ENCODE measurements at places on chromosomes 5 and 9.

- no peak for DNase-seq
These were observed 171.3 kb downstream of the NR3C1 start for GRCh38 chr5:143231973-143232812.

GRCh38 chr5:92588876-92589275 is 992.1 kb downstream of the NR2F1-AS1 start:
- DNase-seq = no peak

DNA sequence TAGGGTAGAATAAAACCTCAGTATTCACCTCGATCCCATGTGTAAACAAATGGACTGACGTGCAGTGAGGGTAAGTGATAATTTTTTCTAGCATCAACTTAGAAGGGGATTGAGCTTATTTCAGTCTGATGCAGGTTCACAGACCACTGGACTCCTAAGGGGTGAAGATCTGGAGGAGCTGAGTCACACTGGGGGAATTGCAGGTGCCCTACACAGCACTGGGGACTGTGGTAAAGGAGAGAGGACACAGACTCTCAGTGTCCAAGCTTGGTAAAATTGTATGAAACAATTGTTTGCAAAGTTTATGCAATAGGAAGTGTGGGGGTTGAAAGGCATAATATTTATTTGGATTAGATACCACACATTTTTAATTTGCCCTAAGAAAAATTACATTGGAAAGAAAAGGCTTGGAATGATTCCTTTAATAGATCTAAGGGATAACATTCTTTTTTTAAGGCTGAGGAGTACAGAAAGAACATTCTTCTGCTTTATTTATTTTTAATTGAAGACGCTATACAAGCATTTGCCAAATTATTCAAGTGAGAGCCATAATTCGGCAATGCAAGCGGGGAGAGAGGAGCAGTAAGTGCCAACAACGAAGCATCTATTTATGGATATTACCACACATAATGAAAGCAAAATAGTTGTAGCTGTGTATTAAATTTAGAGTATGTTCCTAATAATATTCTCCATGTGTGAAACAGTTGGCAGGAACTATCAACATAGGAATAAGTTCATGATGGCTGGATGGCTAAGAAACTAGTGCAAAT is 766.9 kb upstream of the ADAMTS16 start:
- no peak for DNase-seq

DNA sequence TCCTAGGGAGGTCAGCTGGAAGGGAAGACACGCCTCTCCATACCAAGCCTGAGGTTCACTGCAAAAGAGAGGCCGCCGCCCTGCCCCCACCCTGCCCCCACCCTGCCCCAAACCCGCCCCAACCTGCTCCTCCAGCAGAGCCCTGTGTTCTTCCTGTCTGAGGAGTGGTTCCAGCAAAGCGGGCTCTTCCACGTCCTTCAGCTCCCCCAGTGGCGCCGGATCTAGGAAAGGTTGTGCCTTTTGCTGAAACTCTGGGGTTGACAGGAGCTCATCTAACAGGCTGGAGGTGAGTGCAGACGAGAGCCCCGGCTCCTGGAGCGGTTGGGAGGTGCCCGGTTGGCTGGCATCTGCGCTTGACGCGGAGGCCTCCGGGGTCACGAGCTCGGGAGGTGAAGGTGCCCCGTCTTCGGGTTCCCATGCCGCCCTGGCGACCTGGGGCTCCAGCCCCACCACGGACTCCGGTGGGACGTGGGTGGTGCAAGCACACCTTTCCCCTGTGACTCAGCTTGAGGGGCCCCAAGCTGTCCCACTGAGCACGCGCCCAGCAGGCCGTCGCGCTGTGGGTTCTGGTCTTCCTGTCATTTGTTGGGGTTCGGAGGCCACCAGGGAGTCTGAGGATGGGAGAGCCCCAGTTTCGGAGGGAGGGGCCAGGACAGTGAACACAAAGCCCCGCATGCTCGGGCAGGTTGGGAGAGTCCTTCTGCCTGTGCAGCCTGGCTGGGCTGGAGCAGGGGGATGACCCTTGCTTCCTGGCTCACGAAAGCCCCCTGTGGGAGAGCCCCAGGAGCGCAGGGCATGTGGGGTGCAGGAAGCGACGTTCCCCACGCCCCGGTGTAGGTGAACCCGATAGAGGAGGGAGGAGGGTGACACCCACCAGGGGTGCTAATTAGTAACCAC is 1467.1 kb downstream of the FOXD4L5 start:
- no peak for DNase-seq

DNA sequence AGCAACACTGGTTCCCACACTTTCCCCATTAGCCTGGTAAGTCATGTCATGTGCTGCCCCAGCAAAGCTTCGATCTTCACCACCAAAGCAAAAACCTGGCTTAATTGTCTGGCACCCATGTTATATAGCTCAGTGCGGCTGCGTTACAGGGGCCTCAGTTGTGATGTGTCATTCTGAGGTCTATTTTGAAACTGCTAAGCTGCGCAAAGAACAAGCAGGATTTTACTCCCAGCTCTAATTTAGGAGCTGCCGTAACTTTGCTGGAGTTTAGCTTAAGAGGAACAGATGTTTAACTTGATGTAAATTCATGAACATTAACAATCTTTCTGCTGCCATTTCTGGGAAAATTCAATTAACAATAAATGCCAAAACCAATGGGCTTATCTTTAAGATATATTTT is 274.1 kb downstream of the HSPA4 start:
- DNase-seq = no peak

DNA sequence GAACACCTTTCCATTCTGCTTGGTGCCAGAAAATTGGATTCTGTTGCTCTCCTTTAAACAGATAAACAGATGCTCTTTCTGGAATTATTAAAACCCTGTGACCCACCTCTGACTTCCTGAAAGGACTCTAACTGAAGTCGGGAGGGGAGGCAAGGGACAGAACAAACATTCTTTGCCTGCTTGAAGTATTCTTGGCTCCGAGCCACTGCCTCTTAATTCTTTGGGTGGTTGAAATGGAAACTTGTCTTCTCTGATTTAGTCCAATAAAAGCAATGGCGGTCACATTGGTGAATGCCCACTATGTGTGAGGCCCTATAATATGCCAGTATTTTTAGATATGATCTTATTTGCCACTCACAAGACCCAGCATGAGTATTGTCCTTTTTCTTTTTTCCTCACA is 236.8 kb downstream of the SLIT3 start:
- peak; percentile 29 for DNase-seq

DNA sequence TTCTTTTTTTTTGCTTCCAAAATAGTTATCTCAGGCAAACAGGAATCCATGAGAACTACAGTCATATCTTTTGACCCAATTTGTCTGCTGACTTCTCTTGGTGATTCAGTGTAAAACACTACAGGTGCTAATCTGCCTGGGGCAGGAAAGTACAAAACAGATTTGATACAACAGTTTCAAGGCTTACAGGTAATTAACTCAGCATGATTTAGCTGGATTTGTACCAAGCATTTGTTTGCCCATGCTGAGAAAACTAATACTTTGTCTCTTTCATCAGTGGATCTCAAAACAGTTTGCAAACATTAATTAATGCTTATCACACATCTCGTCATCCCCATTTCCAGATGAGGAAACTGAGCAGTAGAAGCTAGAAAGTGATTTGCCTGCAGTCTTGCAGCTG is 312.5 kb upstream of the SEMA6A start:
- no peak for DNase-seq

GRCh38 chr5:141805874-141806595 is 72.2 kb downstream of the PCDH1 start:
- peak; percentile 32 for DNase-seq

- no peak for DNase-seq
These were observed 103.4 kb downstream of the MED10 start for GRCh38 chr5:6274846-6275543.

GRCh38 chr5:155886311-155887031 is 440.5 kb upstream of the SGCD start:
- no peak for DNase-seq

DNA sequence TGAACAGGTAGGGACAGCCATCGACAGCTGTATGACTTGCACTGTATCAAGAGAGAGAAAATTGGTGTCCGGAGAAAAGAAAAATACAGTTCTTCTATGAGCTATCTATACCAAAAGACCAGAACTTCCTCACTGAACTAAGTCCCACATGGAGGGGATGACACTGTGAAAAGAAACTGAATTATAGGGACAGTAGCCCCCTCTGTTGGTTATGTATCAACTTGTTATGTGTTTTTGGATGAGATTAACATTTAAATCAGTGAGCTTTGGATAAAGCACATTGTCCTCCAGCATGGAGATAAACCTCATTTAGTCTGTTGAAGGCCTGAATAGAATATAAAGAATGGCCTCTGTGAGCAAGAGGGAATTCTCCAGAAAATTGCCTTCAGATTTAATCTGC is 176.6 kb upstream of the SH3GL2 start:
- DNase-seq = peak; percentile 51

DNA sequence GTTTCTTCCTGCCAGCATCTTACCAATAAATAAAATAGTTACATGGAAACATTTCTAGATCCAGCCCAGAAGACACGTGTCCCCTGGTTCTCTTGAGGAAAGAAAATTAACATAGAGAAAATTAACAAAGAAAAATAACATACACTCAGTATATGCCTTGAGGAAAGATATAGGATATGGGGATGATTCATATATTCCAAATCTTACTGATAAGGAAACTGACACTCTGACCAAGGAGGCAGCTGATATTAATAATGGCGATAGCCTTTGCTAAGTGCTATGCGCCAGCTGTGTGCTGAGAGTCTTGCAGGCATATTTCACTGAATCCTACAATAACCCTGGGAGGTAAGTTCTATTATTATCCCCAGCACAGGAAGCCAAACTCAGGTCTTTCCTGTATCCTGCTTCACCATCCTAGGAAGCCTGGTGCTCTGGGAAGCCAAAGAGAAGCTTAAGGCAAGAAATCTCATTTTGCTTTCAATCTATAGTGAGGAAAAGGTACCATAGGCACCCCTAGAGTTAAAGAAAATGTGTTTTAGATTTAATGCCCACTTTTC is 302.7 kb upstream of the NREP start:
- DNase-seq = no peak

DNA sequence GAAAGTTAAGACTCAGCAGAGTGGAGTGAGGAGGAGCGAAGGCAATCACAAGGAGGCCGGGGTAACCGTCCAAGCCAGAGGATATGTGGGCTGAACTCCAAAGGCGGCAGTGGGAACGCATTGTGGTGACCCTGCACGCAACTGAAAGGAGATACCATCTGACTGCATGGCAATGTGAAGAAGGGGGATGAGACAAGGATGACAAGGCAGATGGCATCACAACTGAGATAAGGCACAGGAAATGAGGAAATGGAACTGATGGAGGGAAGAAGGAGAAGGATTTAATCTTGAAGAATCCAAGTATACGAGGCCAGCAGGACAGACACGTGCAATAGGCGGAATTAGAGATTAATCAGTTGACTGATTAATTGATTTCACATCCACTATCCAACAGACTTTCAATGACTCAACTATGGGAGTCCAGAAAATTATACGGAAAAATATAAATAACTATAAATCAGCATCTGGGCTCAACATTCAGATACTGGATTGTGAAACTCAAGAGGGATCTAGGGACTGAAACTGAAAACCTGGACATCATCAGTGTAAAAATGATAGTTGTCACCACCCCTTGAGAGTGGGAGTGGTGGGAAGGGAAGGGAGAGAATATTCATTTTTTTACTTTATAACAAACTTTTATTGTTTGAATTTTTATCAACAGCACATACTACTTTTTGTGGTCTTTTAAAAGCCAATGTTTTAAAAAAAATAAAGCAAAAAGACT is 86.1 kb downstream of the ARL15 start:
- DNase-seq = peak; percentile 22

GRCh38 chr9:35726931-35727330 is 5.1 kb downstream of the TLN1 start:
- peak; percentile 60 for DNase-seq

DNA sequence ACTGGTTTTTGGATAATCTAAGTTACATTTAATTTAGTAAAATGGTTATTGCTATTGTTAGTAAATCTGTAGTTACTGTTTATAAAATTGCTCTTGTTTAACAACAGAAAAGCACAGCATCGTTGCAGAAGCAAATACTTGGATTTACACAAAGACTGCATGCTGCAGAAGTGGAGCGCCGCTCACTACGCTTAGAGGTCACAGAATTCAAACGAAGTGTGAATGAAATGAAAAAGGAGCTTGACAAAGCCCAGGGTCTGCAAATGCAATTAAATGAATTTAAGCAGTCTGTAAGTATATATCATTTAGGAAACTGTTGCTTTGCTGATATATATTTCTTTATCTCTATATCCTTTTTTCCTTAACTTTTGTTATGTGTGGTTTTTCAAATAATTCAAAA is 226.0 kb downstream of the CCDC171 start:
- DNase-seq = no peak

GRCh38 chr9:134320868-134321471 is 5.3 kb upstream of the RXRA start:
- DNase-seq = no peak

DNA sequence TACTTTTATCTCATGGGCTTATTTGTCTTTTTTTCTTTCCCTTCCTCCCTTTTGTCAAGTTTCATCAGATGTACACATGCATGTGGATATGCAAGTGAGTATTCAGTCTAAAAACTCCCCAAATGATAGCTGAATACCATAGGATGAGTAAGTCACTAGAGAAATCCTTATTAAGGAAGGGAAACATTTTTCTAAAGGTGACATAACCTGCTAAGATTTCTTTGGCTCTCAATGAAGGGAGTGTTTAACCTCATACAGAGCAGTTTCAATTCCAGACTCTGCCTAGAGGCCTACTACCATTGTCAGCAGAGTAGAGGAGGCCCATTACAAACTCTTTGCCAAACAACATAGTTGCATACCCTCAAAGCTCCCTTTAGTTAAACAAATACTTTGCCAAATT is 192.4 kb downstream of the ARHGEF28 start:
- DNase-seq = peak; percentile 67

DNA sequence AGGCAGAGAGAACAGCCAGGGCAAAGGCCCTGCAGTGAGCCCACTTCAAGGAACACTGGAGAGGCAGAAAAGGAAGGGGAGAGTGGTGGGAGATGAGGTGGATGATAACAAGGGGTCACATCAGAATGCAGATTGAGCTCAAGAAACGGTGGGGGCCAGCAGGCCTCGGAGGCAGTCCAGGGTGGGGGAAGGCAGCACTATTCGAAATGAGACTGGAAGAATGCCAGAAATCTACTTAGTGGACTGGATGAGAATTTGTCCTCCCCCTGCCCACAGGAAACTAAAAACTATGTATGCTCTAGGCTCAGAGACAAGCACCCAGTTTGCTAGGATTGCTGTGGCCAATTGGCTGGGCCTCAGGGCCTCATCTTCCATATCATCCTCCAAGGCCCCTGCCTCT is 148.7 kb downstream of the ADAMTS12 start:
- no peak for DNase-seq

DNA sequence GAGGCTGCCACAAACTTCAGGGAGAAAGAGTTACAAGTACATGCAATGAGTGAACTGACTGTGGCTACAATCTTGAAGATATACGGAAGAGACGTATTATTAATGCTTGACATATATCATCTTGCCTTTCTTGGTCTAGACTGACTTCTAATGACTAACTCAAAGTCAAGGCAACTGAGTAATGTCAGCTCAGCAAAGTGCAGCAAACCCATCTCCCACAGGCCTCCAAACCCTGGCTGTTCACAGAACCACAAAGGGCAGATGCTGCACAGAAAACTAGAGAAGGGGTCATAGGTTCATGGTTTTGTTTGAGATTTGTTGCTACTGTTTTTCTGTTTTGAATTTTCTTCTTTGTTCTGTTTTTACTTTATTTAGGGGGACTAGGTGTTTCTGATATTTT is 21.0 kb downstream of the IL7R start:
- DNase-seq = no peak

GRCh38 chr5:154044581-154044980 is 5.8 kb downstream of the MFAP3 start:
- DNase-seq = no peak

GRCh38 chr9:607417-607816 is 234.1 kb upstream of the DMRT1 start:
- DNase-seq = no peak

- no peak for DNase-seq
These were observed 3.6 kb upstream of the POC5 start for GRCh38 chr5:75720882-75721281.

Data from fibroblast of pulmonary artery (primary cell).